ENCODE measurements at places on chromosomes 12 and 14.

DNA sequence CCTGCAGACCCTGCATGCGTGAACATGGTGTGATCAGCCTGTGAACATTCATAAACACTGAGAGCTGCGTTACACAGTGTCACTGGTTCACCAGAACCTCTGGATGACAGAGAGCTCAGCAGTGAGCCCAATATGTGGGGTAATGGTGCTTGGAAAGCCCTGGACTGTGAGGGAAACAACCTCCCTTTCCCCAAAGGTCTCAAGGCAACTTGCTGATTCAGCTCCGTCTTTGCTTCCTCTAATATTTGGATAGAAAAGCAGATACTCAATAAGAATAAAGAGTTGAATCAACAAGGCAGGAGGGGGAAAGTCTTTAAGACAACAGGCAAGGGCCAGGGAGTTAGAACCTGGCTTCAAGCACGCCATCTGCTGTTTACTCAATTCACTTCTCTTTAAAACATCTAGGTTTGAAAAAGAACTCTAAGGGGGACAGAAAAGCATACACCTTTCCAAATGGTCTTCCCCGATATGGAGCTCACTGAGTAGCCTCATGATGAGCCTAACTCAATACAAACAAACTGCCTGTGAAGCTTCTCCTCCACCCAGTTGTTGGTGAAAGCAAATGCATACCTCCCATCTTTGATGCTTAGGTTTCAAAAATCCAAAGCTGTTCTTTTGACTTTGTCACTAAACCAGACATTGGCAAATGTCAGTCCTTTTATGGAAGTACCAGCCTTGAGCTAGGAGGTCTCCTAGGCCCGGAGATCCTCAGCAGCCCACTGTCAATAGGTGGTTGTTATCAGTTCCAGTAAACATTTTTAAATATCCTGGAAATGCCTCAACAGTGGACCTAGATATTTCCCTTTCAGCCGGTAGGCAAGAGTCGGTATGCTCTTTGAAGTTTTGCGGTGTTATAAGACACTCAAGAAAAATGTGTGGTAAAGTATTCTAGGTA is 76.1 kb downstream of the SAMD4A start:
- DNase-seq = no peak

DNA sequence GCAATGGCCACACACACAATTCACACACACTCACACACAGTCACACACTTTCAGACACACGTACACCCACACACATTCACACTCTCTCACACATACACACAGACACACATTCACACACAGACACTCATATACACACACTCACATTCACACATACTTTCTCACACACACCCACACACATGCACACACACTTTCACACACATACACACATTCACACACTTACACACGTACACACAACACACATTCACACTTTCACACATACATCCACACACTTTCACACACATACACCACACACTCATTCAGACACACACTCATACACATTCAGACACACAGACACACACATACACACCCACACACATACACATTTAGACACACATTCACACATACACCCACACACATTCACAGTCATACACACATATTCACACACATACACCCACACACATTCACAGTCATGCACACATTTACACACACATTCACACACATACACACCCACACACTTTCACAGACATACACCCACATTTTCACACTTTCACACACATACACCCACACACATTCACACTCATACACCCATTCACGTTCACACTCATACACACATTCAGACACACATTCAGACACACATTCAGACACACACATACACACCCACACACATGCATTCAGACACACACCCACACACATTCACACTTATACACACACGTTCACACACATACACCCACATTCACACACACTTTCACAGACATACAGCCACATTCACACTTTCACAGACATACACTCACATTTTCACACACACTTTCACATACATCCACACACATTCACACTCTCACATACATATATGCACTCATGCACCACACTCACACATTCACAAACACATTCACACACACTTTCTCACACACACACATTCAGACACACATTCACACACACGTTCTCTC is 52.6 kb upstream of the C14orf180 start:
- DNase-seq = no peak

DNA sequence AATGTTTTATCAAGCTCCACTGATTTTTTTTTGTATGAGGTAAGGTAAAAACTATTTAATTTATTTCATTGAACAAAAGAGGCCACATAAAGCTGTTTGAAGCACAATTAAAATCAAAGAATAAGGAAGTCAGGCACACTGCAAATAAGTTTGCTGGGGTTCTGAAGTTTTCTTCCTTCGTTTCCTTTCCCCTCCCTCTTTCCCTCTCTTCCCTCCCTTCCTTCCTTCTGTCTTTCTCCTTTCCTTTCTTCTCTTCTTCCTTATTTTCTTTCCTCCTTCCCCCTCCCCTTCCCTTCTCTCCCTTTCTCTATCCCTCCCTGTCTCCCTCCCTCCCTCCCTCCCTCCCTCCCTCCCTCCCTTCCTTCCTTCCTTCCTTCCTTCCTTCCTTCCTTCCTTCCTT is 78.7 kb downstream of the ALX1 start:
- DNase-seq = no peak

GRCh38 chr12:49881415-49882247 is 22.1 kb downstream of the FAIM2 start:
- no peak for DNase-seq

DNA sequence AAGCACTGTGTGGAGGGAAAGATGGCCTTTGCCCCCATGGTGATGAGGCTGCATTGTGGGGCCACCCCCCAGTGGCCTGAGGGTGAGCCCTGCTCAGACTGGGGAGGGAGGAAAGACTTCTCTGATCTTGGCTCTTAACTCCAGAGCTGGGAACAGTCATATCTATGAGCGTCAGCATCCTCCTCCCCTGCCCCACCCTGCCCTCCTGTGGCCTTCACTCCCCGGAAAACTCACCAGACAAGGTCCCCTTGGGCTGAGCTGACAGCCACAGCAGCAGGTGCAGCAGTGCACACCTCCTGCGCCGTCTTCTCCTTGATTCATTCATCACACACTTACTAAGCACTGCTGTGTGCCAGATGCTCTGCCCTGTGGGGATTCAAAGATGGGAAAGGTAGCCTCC is 98.8 kb downstream of the B4GALNT3 start:
- DNase-seq = no peak

DNA sequence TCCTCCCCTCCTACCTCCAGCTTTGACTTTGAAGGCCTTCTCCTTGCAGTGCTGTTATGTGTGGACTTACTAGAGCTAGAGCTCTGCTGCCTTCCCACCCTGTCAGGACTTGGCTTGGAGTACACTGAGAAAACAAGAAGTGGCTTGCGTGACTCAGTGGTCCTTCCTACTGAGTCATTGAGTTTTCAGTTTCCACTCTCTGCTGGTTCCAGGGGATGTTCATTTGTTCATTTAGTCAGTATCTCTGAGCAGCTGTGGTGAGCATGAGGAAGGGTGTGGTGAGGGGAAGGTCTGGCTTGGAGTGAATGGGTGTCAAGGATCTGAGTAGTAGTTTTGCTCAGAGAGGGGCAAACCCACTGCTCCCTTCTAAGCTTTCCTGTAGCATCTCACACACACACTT is 17.2 kb upstream of the ELK3 start:
- DNase-seq = no peak

- no peak for DNase-seq
Observed at GRCh38 chr14:68675233-68675577, 117.7 kb downstream of the ZFP36L1 start.

- no peak for DNase-seq
Observed at GRCh38 chr12:70321191-70321590, 44.9 kb upstream of the KCNMB4 start.

DNA sequence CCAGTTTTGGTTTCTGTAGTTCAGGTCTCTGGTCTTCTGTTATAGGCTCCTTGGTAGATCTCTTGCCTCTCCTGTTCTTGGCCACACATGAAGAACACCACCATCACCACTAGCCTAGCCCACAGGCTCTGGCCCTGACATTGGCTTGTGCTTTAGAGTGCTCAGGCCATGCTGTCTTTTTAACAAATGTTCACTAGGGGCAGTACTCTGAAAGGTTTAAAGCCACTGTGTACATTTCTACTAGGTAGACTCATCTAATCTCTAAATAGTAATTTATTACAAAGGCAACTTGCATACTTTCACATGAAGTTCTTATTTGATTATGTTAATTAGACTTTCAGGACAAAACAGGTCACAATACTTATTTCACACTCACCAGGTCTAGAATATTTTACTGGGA is 38.3 kb downstream of the PDE6H start:
- no peak for DNase-seq

- DNase-seq = no peak
Observed at GRCh38 chr14:97388408-97388807, 591.2 kb downstream of the VRK1 start.

GRCh38 chr12:11885261-11886038 is 185.3 kb upstream of the BCL2L14 start:
- no peak for DNase-seq

DNA sequence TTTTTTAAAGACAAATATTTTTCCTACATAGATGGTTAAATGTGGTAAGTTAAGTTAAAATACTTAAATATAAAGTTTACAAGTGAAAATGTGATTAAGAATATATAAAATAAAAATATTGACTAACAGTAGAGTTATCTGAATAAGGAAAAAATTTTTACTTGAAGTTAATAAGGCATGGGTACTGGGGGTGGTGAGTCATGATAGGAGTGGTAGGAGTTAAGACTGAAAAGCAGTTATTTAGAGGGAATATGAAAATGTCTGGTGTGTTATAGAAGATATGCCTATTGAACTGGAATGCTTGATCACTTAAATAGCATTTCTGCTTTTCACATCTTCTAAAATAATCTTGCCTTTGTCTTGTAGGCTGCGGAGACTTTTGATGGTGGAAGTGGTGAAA is 68.7 kb downstream of the CCDC91 start:
- no peak for DNase-seq

DNA sequence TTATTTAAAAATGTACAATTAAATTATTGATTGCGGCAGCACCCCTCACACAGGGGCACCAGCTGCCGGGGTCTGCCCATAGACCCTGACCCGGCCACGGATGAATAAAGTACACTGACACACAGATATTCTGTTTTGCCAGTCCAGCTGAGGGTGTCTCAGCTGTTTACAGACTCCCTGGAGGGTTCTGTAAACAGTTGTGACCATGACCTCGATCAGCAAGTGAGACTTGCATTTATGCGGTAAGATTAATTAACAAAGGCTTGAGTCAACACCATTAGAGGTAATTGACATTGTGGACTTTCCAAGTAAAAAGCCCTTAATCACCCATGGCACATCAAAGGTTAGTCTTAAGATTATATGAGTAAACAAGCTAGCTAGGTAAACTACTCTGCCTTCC is 94.3 kb downstream of the FUT8 start:
- no peak for DNase-seq

DNA sequence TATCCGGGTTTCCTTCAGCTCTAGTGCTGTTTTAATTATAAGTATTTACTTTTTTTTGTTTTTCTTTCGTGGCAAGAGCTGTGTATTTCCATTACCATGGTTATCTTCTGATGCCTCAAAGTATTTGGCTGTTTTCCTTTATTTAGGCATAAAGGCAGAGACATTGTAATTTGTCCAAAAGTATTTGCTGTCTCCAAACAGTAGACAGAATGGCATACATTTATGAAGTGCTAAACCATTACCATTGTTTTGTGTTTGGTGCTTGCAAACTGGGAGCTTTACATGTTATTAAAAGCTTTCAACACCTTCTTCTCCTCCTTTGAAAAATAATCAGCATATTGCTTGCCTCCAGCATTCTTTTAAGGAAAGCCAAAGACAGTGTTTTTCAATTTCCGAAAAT is 46.3 kb downstream of the FLRT2 start:
- DNase-seq = no peak

- DNase-seq = no peak
Observed at GRCh38 chr12:3523728-3524127, 32.7 kb downstream of the PRMT8 start.

DNA sequence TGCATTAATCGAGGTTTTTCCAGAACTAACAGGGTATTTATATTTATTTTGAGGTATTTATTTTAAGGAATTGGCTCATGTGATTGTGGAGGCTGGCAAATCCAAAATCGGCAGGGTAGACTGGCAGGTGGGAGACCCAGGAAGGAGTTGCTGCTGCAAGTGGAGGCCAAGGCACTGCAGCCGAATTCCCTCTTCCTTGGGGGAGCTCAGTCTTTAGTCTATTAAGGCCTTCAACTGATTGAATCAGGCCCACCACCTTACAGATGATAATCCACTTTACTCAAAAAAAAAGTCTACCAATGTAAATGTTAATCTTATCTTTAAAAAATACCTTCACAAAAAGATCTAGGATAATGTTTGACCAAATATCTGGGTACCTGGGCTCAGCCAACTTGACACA is 1.2 kb upstream of the OAS2 start:
- no peak for DNase-seq

DNA sequence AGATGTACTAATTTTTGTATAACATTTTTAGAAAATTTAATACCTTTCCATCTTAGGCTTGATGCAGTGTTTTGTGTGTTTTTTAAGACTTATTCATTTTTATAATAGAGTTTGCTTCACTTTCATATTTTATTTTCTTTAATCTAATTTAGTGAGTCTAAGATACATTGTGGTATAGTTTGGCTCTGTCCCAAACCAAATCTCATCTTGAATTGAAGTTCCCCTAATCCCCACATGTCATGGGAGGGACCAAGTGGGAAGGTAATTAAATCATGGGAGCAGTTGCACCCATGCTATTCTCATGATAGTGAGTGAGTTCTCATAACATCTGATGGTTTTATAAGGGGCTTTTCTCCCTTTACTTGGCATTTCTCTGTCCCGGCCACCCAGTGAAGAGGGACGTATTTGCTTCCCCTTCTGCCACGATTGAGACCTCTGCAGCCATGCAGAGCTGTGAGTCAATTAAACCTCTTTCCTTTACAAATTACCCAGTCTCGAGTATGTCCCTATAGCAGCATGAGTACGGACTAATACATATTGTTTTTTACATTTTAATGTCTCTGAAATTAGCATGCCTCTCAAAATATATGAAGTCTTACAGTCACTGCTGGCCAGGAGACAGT is 34.9 kb downstream of the GABARAPL1 start:
- DNase-seq = no peak

DNA sequence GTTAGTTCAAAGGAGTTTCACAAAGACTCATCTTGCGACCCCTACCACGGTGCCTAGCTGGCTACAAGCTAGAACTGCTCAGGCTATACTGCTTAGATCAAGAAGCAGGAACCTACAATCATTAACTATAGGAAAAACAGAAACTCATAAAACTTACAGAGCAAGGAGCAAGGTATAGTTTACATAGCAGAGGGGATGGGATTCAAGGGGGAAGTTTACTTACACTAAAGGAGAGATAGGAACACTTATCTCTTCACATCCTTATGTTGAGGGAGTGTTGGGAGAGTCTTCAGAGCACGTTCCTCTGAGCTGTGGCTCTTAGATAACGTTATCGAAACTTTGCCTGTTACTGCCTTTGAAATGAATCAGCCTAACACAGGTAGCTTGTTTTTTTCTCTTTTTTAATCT is 58.1 kb downstream of the FSCB start:
- DNase-seq = no peak

- no peak for DNase-seq
Observed at GRCh38 chr12:32895688-32896431, 717 bp downstream of the PKP2 start.

All from smooth muscle cell of the brain vasculature (primary cell).